ENCODE measurements at places on chromosomes 11 and 22. TPM values are rescaled to one million over a fixed set of nuclear protein-coding genes. Genes with fewer than 3 reads are reported as not detected.

Gene RAB3IL1
- total RNA-seq: 0.21 TPM

Gene ANKK1
- 0.15 TPM for total RNA-seq

Gene EHBP1L1
- total RNA-seq: 137 TPM

Gene RAC2
- total RNA-seq: 727 TPM

Gene HEPN1
- not detected for total RNA-seq

Gene IL10RA
- total RNA-seq: 114 TPM

Gene IGLL1
- not detected for total RNA-seq

Gene BIK
- 4.5 TPM for total RNA-seq

Gene APOA5
- total RNA-seq: not detected

Gene C11orf16
- total RNA-seq: not detected

Gene EHD1
- total RNA-seq: 113 TPM

Gene C11orf91
- not detected for total RNA-seq

Gene PDGFD
- total RNA-seq: not detected

Gene LMNTD2
- 3.9 TPM for total RNA-seq

Gene TTC28
- 0.80 TPM for total RNA-seq

Gene MYEOV
- 0.14 TPM for total RNA-seq

Gene MIOX
- 0.59 TPM for total RNA-seq

Gene RIC3
- total RNA-seq: 5.0 TPM

Gene C11orf97
- total RNA-seq: not detected

Gene SLC6A5
- not detected for total RNA-seq

Gene NECTIN1
- total RNA-seq: 2.4 TPM

Gene PRRG4
- total RNA-seq: 0.24 TPM

Gene APOL5
- total RNA-seq: not detected

Gene LAYN
- total RNA-seq: 0.19 TPM

Gene ZNF280B
- total RNA-seq: 2.1 TPM

Gene GGTLC2
- not detected for total RNA-seq

Gene C1QTNF4
- total RNA-seq: not detected

All from activated CD4-positive, alpha-beta memory T cell treated with anti-CD3 and anti-CD28 coated beads for 36 hours (primary cell).